Germinal center (tissue), 1 donor: ENCODE measurements at places on chromosomes 11 and 22.

- DNase-seq: no peak
Measured at GRCh38 chr11:35682230-35683173, 19.9 kb downstream of the TRIM44 start.

DNA sequence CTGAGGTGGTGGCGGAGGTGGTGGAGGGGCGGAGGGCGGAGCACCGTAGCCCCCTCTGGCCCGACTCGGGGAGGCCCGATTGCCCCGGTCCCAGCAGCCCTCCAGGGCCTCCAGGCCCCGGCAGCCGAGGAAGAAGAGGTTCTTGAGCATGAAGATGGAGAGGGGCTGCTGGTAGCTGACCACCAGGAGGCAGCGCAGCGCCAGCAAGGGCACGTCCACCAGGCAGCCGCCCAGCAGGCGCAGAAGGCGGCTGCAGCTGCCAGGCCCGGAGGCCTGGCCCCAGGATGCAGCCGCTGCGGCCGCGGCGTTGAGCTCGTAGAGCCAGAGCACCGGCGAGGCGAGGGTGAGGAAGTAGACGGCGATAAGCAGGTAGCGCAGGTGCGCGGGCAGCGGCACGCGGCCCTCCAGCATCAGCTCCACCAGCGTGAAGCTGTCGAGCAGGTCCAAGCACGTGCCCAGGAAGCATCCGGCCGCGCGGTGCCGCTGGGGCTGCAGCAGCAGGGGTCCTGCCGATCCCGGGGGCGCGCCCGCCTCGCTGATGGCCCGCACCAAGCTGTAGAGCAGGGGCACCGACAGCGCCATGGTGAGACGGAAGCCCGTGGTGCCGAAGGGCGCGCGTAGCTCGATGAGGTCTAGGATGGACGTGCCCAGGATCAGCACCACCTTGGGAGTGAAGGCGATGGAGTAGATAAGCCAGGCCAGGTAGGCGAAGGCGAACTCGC, 1.5 kb downstream of the TMEM121B start:
- DNase-seq: no peak

GRCh38 chr11:123246749-123247495, 51.9 kb upstream of the CLMP start:
- peak; percentile 74 for DNase-seq

- no peak for DNase-seq
Measured at GRCh38 chr22:29704528-29705285, 15.1 kb upstream of the CABP7 start.

DNA sequence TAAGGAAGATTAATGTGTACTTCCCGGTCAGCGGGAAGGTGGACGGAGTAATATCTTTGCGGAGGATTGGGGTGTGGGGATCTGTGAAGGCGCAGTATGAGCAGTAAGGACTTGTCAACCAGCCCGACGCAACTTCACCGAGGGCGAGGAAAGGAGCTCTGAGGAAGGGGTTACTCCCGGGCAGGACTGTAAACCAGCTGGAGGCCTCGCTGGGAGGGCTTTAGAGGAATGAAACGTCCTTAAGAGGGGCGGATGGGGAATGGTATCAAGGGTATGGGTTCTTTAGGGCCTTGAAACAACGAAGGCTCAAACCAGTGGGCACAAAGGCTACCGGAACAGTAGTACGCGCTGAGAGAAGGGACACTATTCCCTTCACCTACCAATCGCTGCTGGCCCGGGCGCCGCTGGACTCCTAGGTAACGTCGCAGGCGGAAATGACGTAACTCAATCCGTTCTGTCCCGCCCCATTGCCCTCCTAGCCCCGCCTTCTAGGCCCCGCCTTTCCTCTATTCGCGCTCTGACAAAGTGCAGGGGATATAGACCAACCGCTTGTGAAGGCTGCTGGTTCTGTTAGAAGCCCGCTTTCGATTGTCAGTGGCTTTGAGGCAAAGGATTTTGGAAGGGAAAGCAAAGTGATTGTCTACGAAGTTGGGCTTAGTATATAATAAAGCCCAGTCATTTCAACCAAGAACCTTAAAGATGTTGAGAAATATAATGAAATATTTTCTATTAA, at the start of gene C11orf65:
C11orf65 (minus strand) TSS at position 439 of the 733 bp plus-strand sequence. CDS start 5,970 bp downstream, outside the sequence.
- DNase-seq: peak; percentile 92
